ENCODE measurements at places on chromosomes 5 and 9.

- DNase-seq: no peak
Observed at GRCh38 chr9:136977223-136977622, at the start of gene PTGDS. PTGDS (plus strand) TSS chr9:136977504; CDS start chr9:136977579, 75 bp downstream.

DNA sequence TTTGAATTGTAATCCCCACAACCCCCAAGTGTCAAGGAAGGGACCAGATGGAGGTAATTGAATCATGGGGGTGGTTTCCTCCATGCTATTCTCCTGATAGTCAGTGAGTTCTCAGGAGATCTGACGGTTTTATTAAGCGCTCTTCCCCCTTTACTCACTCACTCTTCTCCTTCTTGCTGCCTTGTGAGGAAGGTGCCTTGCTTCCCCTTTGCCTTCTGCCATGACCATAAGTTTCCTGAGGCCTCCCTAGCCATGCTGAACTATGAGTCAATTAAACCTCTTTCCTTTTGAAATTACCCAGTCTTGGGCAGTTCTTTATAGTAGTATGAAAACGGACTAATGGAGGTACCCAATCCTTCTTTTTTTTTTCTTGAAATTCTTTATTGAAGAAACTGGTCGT is 2.2 kb upstream of the CEP120 start:
- DNase-seq: no peak

- DNase-seq: no peak
Observed at GRCh38 chr9:89905606-89906338, 301.0 kb downstream of the GADD45G start.

- DNase-seq: no peak
Observed at GRCh38 chr9:69199769-69200470, 25.8 kb downstream of the TJP2 start.

DNA sequence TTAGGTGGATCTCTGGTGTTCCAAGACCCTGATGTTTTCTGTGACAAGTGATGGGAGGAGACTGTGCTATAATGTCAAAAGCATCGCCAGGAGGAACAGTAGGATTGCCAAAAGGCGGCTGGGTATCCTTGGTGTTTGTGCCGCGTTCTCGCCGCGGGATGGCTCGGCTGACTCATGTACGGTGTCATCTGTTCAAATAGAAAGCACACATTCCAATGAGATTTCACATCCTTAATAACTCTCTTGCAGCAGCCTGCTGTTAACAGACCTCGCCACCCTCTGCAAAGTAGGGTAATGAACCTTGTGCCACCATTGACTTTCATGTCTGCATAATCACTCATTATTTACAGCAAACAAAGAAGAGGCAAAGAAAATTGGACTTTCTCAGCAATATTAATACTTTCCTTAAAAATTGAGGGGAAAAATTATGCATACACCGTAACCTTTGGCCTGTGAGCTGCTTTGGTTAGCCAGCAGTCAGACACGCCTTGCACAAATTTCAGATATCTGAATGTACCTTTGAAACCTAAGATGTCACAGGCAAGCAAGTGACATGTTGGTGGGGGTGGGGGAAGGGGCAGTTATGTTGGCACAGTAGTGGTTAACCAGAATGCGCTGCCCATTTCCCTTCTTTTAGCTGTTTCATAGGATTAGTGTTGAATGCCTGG is 289.4 kb downstream of the EFNA5 start:
- DNase-seq: peak; percentile 85

DNA sequence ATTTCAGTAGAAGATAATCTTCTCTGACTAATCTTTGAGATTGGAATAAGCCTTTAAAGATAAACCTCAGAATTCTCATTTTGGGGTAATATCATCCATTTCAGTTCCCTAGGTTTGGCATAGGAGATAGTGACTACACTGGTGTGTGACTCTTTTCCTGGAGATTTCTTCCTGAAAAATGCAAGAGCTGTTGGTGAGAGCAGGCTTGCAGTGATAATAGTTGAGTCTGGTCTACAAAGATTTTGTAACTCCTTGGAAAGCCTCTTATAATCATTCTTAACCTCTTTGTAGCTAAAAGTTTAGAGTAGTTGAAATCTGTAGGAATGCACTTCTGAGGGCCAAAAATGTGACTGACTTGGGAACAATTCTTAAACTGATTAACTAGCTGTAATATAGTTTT is 23.4 kb downstream of the RANBP17 start:
- DNase-seq: no peak

DNA sequence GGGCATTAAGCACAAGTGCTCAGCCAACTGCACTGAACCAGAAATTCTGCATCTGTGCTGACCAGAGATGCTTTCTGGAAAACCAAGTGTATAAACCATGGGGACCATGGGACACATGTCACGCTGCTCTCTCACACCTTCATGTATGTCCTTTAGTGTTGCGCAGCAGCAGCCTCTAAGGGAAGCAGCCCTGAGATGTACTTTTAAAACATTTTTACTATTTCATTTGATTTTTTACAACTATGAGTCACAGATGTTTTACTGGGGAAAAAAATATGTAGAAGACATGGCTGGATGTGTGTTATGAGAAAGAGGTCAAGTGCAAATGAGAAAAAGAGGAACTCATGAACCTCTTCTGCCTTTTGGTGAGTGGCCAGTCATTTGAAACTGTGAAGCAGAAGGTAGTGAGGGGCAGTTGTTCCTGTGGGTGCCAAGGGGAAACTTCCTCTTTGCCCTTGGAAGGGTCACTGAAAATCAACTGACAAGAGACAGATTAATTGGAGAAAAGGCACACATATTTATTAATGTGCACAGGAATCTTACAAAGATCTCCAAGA is 31.4 kb upstream of the SYK start:
- DNase-seq: no peak

- no peak for DNase-seq
Observed at GRCh38 chr5:102986074-102986473, 133.9 kb downstream of the GIN1 start.

- no peak for DNase-seq
Observed at GRCh38 chr5:136062366-136063274, 33.8 kb downstream of the TGFBI start.

- no peak for DNase-seq
Observed at GRCh38 chr9:38084556-38084880, 15.5 kb upstream of the SHB start.

GRCh38 chr9:97625620-97626019 is 7.5 kb downstream of the TSTD2 start:
- DNase-seq: no peak

GRCh38 chr5:77876316-77876715 is 100.2 kb upstream of the TBCA start:
- no peak for DNase-seq

DNA sequence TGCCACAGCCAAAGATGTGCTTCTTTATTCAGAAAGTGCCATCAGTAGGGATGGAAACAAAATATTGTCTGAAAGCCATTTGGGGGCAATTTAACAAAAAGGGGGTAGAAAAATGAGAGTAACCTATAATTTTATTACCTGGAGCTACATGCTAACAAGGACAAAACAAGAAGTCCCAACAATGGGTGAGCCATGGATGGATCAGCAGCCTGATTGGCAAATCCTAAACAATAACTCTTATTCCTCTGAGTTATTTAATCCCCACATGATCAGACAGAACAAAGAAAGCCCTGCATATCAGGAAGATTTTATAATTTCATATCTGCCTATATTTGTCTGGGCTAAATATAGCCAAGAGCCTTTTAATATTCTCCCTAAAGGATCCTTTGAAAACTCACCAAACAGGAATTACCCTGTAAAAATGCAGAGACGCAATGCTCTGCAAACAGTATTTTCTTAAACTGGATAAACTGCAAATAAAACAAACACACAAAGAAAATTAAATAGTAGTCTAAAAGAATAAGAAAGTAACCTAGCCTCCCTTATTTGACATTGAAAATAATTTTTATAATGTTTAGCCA is 483.4 kb downstream of the ZNF608 start:
- DNase-seq: no peak

DNA sequence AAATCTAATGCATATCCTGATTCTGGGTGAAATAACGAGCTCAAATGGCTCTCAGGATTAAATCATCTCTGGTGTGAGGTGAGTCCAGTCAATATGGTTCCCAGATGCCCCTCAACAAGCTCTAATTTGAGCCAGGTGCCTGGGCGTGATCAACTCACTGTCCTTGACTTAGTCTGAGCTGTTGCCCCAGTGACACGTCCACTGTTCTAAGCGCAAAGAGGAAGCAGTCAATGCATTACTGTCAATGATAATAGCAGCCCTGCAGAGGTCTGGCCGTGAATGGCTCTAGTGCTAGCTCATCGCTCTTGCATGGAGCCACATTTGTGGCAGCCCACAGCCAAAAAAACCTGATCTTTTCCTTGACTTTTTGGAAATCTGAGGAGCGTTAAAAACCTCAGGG is 128.6 kb upstream of the EFNA5 start:
- no peak for DNase-seq

DNA sequence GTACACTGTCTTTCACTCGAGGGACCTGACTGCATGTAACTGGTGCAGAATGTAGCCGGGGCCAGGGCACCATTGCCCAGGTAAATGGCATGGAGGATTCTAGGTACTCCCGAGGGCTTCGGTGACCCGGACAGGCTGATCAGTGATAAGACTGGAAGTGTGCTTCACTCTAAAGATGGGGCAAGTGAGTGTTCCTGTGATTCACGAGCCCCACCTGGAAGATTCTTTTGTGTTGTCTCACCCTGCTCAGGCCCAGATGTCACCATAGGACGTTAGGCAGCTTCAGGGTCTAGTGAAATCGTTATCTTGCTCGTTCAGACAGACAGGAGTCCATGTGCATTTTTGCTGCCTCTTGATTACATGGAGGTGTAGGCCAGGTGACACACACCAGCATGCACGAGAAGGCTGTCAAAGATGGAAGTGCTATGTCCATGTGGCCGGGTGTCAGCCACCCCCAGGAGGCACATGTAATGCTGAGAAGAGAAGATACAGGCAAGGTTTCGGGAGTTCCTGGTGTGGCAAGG is 73.9 kb downstream of the WNK2 start:
- DNase-seq: no peak

DNA sequence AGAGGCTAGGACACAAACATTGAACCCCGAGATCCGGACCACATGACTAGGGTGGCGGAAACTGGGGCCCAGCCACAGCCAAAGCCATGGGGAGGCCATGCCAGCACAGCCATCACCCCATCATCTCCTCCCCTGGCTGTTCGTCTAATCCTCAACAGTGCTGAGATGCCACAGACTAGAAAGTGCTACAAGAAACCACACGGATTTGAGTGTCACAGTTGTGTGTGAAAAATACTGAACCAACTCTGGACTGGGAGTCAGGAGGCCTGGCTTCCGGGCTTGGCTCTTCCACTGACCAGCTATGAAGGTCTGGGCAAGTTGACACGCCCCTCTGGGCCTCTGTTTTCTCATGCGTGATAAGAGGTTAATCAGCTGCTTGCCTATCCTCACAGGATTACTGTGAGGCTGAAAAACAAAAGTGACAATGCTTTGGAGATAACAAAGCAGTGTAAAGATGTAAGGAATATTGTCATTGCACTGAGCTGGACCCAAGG is 38.8 kb upstream of the SHB start:
- no peak for DNase-seq

- no peak for DNase-seq
Observed at GRCh38 chr9:137614631-137615386, 4.0 kb upstream of the EHMT1 start.

DNA sequence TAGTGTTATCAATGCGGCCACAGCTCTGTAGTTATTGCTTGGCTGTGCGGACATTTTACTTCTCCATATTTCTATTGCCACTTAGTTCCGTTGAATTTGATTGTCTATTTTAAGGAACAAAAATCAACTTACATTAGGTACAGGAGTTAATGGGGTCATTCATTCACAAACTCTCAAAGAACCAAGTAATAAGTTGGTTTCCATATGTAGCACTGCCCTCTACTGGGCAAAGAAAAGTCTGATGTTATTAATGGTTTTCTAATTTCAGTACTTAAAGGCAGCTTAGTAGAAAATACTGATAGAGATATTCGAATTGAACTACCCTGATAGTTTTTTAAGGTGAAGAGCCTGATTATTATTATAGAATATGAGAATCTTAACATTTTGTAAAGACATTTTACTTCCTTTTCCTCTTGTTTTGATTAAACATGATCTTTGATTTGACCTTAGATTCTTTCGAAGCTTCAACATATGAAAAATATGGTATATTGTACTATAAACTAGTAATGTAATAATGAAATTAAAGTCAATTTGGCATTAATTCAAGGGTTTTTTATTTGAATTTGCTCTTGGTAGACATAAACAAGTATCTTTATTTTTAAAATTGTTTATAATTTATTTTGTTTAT is 119.5 kb upstream of the CTNND2 start:
- no peak for DNase-seq

DNA sequence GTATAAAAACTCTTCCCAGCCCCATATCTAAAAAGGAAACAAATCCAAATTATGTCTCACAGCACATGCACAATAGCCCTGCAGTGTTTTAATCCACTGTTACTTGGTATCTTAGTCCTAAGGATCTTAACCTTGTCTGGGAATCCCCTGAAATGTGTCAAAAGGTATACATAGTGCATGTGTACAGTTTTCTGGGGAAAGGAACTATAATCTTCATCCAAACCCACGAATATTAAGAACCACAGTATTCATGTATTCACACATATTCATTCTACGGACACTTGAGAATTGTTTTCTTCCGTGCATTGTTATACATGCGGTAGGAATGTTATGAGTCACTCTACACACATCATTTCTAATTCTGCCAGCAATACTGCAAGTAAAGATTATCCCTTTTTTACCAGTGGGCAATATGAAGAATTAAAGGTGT is 47.8 kb upstream of the SNX2 start:
- no peak for DNase-seq

- no peak for DNase-seq
Observed at GRCh38 chr9:31390403-31391025, 993.9 kb upstream of the ACO1 start.

- DNase-seq: no peak
Observed at GRCh38 chr5:135444881-135445280, 2.3 kb downstream of the DCANP1 start.

GRCh38 chr9:36640771-36641381 is 68.2 kb downstream of the MELK start:
- DNase-seq: no peak

- no peak for DNase-seq
Observed at GRCh38 chr5:130762031-130762430, 403.0 kb downstream of the HINT1 start.

DNA sequence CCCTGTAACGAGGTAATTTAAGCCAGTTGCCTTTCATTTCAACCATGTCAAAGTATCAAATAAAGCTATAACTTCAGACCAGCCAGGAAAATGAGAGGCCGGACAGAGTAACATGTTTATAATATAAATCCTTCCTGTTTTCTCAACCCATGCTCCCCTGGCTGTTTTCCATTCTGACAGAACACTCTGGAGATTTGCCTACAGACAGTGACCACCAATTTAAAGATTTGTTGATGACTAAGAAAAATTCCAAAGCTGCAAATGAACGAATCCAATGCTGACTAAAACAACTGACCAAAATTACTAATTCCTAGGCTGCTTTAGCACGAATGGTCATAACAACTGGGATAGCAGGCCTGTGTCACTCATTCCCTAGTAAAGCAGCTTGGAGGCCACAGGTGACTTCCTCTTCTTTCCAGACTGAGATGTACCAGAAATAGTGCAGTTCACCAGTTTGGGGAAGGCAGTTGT is 141.4 kb downstream of the AOPEP start:
- peak; percentile 85 for DNase-seq

Measured in MG63 (cell line).